Muscle of leg (tissue), 16 donors: ENCODE measurements at places on chromosomes 16 and 17. TPM values are rescaled to one million over a fixed set of nuclear protein-coding genes. Genes with fewer than 3 reads are reported as not detected.

KRTAP3-1 gene
- total RNA-seq, result not detected

TXNDC17 gene
- 72.0 TPM for total RNA-seq

CHST5 gene
- 0.22 TPM for total RNA-seq

DNAAF8 gene
- total RNA-seq, result 0.66 TPM

XYLT2 gene
- 25.3 TPM for total RNA-seq

ASPA gene
- 3.8 TPM for total RNA-seq

NOXO1 gene
- 0.89 TPM for total RNA-seq

PLCD3 gene
- total RNA-seq, result 15.1 TPM

ZG16B gene
- 0.49 TPM for total RNA-seq

ADAMTS18 gene
- total RNA-seq, result 0.71 TPM
